ENCODE measurements at places on chromosomes 3 and 15. TPM values are rescaled to one million over a fixed set of nuclear protein-coding genes. Genes with fewer than 3 reads are reported as not detected.

MAGI1 gene
- 9.3 TPM for polyA plus RNA-seq

CLSTN2 gene
- polyA plus RNA-seq: 1.1 TPM

SORD gene
- polyA plus RNA-seq: 37.0 TPM

- no peak for DNase-seq
Observed at GRCh38 chr15:100777821-100778220, 101.8 kb upstream of the ALDH1A3 start.

GRCh38 chr3:24390169-24391130, 104.2 kb downstream of the THRB start:
- no peak for DNase-seq

DNA sequence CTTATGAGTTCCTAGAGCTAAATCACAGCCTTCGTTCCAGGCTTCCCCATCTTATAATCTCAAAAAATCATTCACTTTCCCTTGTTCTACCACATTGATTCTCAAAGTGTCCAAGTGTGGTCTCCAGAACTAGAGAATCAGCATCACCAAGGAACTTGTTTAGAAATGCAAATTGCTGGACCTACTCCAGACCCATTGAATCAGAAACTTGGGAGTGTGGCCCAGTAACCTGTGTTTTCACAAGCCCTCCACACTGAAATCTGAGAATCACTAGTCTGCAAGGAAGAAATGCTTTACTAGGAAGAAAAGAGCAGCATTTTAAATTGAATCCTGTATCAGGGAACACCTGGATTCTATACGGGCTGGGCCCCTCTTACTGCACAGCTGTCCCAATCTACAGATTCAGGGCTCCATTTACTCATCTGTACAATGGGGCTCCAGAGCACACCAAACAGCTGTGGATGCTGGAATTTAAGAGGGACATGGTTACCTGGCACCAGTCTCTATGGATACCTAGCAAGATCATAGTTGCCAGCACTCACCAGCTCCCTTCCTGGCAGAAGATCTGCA, 3.9 kb downstream of the MEGF11 start:
- DNase-seq: no peak

DNA sequence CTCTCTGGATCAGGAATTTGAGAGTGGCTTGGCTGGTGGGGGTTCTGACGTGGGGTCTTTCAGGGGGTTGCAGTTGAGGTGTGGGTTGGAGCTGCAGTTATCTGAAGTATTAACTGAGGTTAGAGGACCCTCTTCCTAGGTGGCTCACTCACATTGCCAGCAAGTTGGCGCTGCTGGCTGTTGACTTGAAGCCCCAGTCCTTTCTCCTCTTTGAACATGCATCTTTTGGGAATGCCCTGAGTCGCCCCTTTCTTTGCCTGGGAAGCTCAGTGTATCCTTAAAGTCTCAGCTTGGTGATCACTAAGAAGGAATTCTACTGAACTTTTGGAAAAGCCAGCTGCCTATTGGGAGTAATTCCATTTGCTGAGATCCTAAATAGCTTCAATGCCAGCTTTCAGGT, 13.0 kb upstream of the AMOTL2 start:
- no peak for DNase-seq

All from left renal pelvis (tissue), 4 donors.